ENCODE measurements at places on chromosomes 2 and 18. TPM values are rescaled to one million over a fixed set of nuclear protein-coding genes. Genes with fewer than 3 reads are reported as not detected.

DNA sequence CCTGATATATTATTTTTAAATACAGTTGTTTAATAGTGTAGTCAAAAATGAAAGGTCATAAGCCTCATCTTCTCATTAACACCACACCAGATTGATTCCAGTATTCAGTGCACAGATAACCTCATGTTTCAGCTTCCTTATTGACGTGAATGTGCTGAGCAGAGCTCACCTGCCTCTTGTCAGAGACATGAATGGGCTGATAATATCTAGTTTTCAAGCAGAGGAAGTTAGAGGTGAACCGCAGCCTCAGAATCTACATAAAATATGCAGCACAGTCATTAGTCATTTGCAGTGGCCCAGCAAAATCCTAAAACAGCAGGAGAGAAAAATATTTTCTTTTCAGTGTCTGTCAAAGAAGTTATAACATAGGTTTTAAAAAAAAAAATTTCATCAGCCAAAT lies 216.2 kb downstream of the GBX2 start:
- H3K27me3 ChIP-seq, result no peaks in the 10 kb centered on the region
- no peak overlapping the region for H3K27ac ChIP-seq
- no peaks in the 10 kb centered on the region for H3K4me1 ChIP-seq
- DNase-seq, result no peak
- no peaks in the 10 kb centered on the region for H3K36me3 ChIP-seq
- no peak overlapping the region for H3K4me3 ChIP-seq

GRCh38 chr2:230974096-230974913 lies 21.6 kb upstream of the SPATA3 start:
- no peak for DNase-seq
- no peak overlapping the region for H3K27ac ChIP-seq
- no peak overlapping the region for H3K4me3 ChIP-seq
- H3K4me1 ChIP-seq, result no peaks in the 10 kb centered on the region
- no peaks in the 10 kb centered on the region for H3K36me3 ChIP-seq

The FAM237A gene
- not detected for total RNA-seq

DNA sequence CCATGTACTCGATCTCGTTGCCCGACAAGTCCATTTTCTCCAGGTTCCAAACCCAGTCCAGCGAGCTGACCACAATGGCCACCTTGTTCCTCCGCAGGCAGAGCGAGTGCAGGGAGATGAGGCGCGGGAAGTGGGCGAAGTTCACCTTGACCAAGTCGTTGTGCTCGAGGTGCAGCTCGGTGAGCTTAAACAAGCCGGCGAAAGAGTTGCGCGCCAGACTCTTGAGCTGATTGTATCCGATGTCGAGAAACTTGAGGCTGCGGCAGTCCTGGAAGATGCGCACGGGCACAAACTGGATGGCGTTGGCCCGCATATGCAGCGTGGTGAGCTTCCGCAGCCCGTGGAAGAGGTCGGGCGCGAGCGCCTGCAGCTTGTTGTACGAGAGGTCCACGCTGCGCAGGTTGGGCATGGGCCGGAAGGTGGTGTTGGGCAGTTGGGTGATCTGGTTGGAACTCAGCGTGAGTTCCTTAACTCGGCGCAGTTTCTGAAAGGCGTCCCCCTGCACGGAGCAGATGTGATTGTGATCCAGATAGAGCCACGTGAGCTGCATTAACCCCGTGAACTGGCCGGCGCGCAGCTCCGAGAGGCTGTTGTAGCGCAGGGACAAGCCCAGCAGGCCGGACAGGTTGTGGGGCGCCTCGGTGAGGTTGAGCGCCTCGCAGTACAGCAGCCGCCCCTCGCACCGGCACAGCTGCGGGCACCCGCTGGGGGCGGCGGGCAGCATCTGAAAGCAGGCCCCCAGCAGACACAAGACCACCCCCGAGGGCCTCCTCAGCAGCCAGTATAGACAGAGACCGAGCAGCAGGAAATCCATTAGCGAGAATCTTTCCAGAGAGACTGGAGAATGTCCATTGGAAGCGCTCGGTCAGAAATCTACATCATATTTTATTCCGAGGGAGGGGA lies 1.3 kb downstream of the LRRTM1 start:
- H3K27me3 ChIP-seq, result no peaks in the 10 kb centered on the region
- H3K27ac ChIP-seq, result no peak overlapping the region
- no peaks in the 10 kb centered on the region for H3K36me3 ChIP-seq
- DNase-seq, result no peak
- no peaks in the 10 kb centered on the region for H3K4me1 ChIP-seq
- no peak overlapping the region for H3K4me3 ChIP-seq

The UCN gene
- 2.3 TPM for total RNA-seq

The KLHL41 gene
- 0.77 TPM for total RNA-seq

- no peak overlapping the region for H3K27ac ChIP-seq
- H3K27me3 ChIP-seq, result no peaks in the 10 kb centered on the region
These were observed 24.6 kb upstream of the INO80C start for GRCh38 chr18:35522130-35522959.

GRCh38 chr2:3349211-3349693 lies 28.4 kb downstream of the EIPR1 start:
- DNase-seq, result no peak
- H3K4me1 ChIP-seq, result no peaks in the 10 kb centered on the region
- H3K4me3 ChIP-seq, result no peak overlapping the region
- no peaks in the 10 kb centered on the region for H3K36me3 ChIP-seq

DNA sequence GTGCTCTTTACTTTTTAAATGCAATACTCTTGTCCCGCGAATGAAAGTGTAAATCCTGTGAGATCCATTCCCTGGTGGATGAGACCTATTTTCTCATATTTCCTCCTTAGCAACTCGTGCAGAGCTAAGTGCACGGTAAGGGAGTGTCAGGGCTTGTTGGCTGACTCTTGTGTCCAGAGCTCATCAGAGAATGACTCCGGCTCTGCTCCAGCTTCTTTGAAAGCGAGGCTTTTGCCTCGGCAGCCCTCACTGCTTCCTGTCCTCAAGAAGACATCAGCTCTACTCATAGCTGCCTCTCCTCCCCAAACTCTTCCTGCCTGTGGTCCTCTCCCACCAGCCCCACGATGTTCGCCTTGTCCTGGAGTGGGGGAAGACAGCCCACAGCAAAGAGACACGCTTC lies 70.7 kb downstream of the LIPG start:
- H3K36me3 ChIP-seq, result no peaks in the 10 kb centered on the region
- H3K27me3 ChIP-seq, result no peaks in the 10 kb centered on the region
- no peak for DNase-seq
- H3K4me1 ChIP-seq, result no peaks in the 10 kb centered on the region
- no peak overlapping the region for H3K4me3 ChIP-seq

- H3K27ac ChIP-seq, result no peak overlapping the region
- H3K4me3 ChIP-seq, result no peak overlapping the region
- no peaks in the 10 kb centered on the region for H3K4me1 ChIP-seq
- no peaks in the 10 kb centered on the region for H3K36me3 ChIP-seq
- DNase-seq, result no peak
These were observed 95.1 kb downstream of the MRO start for GRCh38 chr18:50724751-50725151.

- no peaks in the 10 kb centered on the region for H3K27me3 ChIP-seq
- H3K4me1 ChIP-seq, result no peaks in the 10 kb centered on the region
- no peak for DNase-seq
- H3K27ac ChIP-seq, result no peak overlapping the region
- H3K4me3 ChIP-seq, result no peak overlapping the region
These were observed 80.6 kb downstream of the SH3BP4 start for GRCh38 chr2:235032466-235032865.

DNA sequence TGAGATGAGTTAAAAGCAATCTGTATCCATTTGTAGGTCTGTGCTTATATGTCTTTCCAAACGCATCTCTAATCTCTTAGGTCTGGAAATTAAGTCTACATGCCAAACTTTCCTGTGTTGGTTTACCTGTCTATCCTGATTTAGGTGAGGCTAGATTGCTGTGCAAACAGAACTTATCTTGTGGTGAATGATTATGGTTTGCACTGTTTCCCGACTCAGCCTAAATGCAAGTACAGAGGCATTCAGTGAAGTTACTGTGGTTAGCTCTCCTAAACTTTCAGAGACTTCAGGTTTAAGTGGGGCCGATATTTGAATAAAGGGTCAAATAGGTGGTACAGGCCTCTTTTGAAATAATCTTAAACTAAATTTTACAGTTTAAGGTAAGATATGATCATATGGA lies 103.5 kb downstream of the ICOS start:
- H3K27me3 ChIP-seq, result no peaks in the 10 kb centered on the region
- no peak overlapping the region for H3K27ac ChIP-seq
- no peak for DNase-seq
- H3K4me3 ChIP-seq, result no peak overlapping the region
- H3K36me3 ChIP-seq, result no peaks in the 10 kb centered on the region

DNA sequence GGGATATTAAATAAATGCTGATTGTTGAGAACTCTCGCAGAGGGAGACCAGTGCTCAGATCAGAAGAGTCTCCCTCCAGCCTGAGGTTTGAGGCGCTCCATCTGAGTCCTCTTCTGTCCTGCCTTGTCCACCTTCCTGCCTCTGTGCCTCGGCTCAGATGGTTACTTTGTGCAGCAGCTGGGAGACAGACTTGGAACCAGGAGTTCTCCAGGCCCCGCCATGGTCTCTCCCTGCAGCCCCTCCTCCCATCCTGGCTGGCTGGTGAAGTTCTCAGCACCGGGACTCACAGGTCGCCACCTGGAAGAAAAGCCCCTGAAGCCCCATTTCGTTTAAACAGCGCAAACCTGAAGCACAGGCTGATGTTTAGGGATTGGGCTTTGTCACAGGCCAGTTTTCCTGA lies 60.6 kb downstream of the DDX1 start:
- H3K27ac ChIP-seq, result no peak overlapping the region
- no peak for DNase-seq
- no peak overlapping the region for H3K4me3 ChIP-seq
- no peaks in the 10 kb centered on the region for H3K36me3 ChIP-seq
- no peaks in the 10 kb centered on the region for H3K27me3 ChIP-seq

DNA sequence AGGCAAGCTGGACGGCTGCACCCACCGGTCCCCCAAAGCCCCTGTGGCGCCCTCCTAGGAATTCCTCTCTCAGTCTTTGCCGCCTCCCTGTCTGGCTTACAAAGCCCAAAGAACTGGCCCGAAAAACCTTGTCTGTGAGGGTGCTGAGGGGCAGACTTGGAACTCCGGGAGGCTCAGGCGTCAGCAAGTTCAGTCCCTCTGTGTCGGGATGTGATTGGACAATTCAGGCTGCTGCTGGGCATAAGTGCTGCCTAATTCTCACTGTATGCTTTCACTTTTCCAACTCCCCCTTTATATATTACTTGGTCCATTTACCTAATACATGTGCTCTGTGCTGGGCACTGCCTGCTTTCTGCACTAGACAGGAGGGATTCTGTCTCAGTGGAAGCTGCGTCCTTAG lies 20.3 kb upstream of the SH3RF3 start:
- DNase-seq, result no peak
- H3K4me1 ChIP-seq, result no peaks in the 10 kb centered on the region
- no peak overlapping the region for H3K4me3 ChIP-seq

GRCh38 chr2:149953627-149954026 lies 366.1 kb upstream of the MMADHC start:
- no peaks in the 10 kb centered on the region for H3K4me1 ChIP-seq
- no peak for DNase-seq
- no peak overlapping the region for H3K27ac ChIP-seq
- H3K4me3 ChIP-seq, result no peak overlapping the region
- no peaks in the 10 kb centered on the region for H3K36me3 ChIP-seq
- H3K27me3 ChIP-seq, result no peaks in the 10 kb centered on the region

DNA sequence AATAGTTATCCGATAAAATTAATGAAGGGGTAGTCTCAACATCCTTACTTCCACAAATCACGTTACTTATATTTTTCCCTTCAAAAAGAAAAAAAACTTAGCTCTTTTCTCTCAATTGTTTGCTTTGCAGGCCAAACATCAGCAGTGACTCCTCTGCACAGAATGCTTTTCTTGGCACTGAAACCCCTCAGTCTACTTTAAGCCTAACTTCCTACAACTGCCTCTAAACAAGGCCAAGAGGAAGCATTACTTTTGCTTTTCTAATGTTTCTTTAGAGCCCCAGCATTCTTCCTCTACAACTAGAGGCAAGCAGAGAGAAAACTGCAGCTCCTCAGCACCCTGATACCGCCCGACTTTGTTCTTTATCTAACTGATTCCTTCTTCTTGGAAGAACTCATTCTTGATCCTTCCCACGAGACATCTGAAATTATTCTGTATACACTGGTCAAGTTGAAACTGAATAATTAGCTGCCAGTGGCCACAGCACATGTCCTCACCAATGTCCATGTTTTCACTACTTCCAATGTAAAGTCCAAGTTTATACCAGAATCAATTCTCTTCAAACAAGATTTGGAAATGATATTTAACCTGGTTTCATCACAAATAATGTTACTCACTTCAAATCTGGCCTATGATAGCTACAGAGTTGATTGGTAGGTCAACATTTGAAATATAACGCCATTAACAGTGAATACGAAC lies 55.3 kb downstream of the DTNB start:
- no peaks in the 10 kb centered on the region for H3K36me3 ChIP-seq
- peak overlapping the region; percentile 67 for H3K27ac ChIP-seq
- no peak overlapping the region for H3K4me3 ChIP-seq

DNA sequence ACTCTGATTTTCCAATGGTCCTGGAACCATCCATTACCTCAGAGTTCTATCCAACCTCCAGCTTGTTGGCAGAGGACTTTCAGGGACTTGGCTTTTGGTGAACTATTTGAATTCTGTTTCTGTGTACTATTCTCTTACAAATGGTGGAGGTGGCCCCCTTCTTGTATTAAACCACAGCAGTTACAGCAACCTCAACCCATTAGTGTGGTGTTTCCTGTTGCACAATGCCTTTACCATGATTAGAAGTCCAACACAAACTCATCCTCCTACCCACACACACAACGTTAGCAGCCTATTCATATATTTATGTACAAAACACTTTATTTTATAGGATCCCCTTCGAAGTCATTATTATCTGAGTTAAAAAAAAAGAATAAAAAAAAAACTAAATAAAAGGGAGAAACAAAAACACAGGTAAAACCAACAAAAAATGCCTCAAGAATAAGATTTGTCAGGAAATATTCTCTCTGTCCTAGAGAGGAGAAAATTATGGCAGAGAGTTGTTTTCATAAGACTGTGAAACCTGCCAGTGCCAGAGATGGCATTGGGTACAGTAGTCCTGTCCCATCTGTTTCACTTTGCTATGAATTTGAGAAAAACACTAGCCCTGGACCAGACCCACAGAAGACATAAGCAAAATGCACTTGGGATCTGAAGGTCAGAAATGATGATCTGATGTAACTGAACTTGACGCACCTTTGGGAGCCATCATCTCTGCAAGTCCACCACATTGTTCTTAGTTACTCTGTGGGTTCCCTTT lies 1896.0 kb upstream of the PIK3C3 start:
- H3K27ac ChIP-seq, result no peak overlapping the region
- no peak for DNase-seq
- no peaks in the 10 kb centered on the region for H3K27me3 ChIP-seq
- no peaks in the 10 kb centered on the region for H3K36me3 ChIP-seq
- no peaks in the 10 kb centered on the region for H3K4me1 ChIP-seq

The ASPRV1 gene
- total RNA-seq, result 8.1 TPM

The GPC1 gene
- total RNA-seq, result 62.2 TPM

- H3K4me3 ChIP-seq, result no peak overlapping the region
- H3K36me3 ChIP-seq, result no peaks in the 10 kb centered on the region
- no peaks in the 10 kb centered on the region for H3K27me3 ChIP-seq
- H3K4me1 ChIP-seq, result peaks cover 26% of the 10 kb centered on the region
These were observed 71.8 kb downstream of the TGOLN2 start for GRCh38 chr2:85255813-85256594.

The KCNJ13 gene
- total RNA-seq, result not detected

GRCh38 chr2:193549661-193550060 lies 1354.9 kb upstream of the TMEFF2 start:
- H3K36me3 ChIP-seq, result no peaks in the 10 kb centered on the region
- H3K27me3 ChIP-seq, result no peaks in the 10 kb centered on the region
- DNase-seq, result no peak
- H3K4me3 ChIP-seq, result no peak overlapping the region
- H3K27ac ChIP-seq, result no peak overlapping the region
- H3K4me1 ChIP-seq, result no peaks in the 10 kb centered on the region

GRCh38 chr2:2142345-2142744 lies 188.7 kb downstream of the MYT1L start:
- H3K4me1 ChIP-seq, result no peaks in the 10 kb centered on the region
- no peak for DNase-seq
- H3K36me3 ChIP-seq, result no peaks in the 10 kb centered on the region
- H3K27me3 ChIP-seq, result no peaks in the 10 kb centered on the region
- no peak overlapping the region for H3K27ac ChIP-seq
